ENCODE measurements at places on chromosomes 1 and 21.

DNA sequence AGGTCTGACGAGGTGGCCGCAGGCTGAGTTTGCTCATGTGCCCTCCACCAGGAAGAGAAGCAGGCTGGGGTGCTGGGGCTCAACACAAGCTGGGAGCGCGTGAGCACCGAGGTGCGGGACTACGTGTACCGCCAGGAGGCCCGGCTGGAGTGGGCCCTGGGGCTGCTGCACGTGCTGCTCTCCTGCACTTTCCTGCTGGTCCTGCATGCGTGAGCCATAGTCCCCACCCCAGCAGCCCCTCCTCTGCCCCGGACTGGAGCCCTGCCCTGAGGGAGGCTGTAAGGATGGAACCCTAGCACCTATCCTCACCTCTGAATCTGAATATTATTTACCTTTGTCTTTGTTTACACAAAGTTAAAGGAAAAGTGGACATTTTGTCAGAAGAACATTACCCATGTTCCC, 7.8 kb upstream of the ADAM15 start:
- DNase-seq: no peak

DNA sequence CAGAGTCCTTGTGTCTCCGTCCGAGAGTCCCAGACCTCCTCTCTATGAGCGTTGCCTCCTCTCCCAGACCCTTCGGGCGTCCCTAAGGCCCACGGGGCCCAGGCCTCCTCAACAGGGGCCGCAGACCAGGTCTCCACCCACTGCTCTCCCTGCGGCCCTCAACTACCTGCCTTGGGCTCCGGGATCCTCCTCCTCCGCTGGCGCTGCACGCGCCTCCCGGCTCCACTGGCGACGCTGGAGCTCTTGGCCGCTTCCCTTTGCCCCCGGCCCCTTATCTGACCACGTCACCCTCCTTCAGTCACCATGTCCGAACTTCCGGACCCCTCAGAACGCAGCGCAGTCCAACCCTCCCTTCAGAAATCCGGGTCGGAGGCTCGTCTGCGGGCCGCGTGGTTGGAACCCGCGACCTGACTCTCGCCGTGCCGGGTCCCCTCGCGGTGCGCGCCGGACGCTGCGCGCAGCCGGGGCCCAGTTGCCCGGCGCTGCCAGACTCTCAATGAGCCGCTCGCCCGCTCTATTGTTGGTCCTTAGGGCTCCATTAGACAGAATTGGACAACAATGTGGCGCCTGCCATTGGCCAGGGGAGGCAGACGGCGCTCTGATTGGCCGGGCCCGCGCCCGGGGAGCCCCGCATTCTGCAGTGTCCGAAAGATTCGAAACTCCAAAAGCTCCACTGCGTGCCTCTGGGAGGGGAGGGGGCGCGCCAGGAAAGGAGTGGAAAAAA, at the start of gene DMRTA2:
TSS of gene DMRTA2 (minus strand) at position 498 of the 724 bp plus-strand sequence. CDS start 1,907 bp downstream, outside the sequence.
- DNase-seq: peak; percentile 35

- DNase-seq: no peak
These were observed 454 bp downstream of the CORT start for GRCh38 chr1:10450156-10450814.

- no peak for DNase-seq
These were observed 212.9 kb downstream of the KCNH1 start for GRCh38 chr1:210920716-210921694.

- no peak for DNase-seq
These were observed 27.7 kb upstream of the VN1R5 start for GRCh38 chr1:247228133-247228532.

GRCh38 chr1:169368406-169368769, 393 bp downstream of the BLZF1 start:
- no peak for DNase-seq

DNA sequence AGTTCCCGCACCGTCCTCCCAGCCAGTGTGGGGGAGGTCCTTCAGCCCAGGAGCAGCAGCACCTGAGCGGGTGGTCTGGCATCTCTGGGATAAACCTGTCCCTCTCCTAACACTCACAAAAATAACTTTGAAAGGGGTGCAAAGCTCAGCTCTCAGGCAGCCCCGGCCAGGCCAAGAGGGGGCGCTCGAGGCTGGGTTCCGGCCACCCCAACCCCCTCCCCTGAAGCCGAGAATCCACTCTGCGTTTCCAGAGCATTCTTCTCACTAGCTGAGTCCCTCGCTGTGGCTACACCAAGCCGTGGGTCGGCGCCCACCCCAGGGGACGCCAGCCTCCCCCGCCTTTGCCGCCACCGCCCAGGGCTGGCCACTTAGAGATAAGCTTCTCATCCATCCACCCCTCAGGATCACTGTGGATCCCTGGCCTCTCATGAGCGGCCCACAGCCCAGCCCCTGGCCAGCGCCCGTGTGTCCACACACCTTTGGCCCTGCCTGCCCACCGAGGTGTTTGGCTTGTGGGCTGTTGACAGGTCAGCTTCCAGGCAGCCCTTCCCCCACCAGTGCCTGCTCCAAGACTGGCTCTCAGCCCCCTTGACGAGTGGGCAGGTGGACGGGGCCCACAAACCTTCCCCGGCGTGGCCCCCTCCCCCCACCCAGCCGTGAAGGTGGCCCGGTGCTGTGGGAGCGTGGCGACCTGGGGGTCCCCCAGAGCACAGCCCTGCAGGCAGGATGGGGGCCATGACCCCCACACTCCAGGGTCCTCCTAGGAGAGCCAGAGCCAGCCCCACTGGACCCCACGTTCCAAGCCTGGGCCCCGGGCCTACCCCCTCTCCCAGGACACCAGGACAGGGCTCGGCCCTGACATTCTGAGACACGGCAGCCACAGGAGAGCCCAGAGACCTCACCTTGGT, 1.9 kb downstream of the FTCD start:
- no peak for DNase-seq

- no peak for DNase-seq
These were observed 350.0 kb upstream of the RUNX1 start for GRCh38 chr21:35399002-35399530.

DNA sequence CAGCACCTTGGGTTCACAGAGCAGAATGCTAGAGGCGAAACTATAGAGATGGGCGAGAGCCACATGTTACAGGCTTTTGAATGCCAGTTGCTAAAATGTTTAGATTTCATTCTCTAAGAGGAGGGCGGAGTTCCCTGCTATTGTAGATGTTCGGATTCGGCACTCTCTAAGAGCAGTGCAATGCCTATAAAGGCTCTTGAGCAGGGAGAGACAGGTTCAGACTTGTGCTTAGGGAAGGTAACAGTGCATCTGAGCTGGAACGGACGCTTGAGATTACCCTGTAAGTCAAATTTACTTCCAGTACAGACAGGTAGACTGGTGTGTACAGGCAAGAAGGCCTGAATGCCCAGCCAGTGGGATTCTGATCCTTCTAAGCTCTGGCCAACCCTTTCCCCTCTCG, 15.3 kb downstream of the LURAP1 start:
- peak; percentile 83 for DNase-seq

- no peak for DNase-seq
These were observed 2.3 kb downstream of the ADGRB2 start for GRCh38 chr1:31761883-31762282.

DNA sequence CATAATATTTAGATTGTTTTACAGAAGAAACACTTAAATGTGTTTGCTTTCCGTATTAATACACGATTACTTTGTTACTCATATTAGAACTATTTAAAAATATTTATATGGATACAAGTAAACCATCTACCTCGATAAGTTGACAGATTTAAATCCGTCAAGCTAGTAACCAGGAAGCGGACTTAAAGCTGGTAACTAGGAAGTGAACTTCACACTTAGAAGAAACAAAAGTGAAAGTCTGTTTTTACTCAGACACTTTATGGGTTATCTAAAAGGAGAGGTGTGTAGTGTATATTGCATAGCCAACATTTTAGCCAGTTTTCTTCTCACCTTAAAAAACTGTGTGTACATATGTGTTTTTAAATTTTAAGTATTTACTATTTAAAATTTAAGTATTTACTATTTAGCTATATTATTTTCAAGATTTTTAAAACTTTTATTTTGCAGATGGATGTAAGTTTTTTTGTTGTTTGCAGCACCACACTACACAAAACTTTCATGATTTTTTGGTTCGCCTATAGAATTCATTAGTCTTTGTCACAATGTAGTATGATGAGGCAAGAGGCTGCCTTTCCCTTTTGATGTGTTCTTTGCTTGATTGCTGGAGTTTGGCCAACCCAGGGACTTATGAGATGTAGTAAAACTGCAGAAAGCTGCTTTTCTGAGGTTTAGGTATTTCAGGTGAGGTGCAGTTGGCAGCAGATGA, 2.7 kb downstream of the USP25 start:
- DNase-seq: no peak

- no peak for DNase-seq
These were observed 9.7 kb downstream of the HSD3B1 start for GRCh38 chr1:119516680-119517079.

DNA sequence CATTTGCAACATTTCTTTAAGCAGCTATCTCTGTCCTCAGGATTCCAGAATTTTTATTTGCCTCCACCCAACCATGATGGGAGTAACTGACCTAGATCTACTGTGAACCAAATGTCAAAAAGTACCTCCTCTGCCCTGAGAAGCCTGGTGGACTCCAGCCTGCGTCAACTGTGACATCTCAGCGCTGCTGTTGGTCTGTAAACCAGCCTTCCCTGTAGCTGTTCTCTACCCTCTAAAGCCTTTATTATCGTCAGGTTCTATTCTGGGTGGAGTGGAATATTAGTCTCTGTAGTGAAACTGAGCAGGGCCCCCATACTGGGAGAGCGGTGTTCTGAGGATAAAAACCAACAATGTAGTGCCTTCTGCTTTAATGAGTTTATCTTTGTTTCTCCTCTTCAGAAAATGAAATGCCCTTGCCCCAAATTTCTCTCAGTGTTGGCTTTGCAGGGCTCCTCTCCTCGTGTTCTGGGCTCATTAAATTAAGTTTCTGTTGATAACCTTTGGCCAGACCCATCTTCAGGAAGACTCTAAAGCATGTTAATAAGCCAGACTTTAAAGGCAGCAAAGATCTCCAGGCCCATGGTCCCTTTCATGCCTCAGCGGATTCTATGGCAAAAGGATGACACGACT, 223.1 kb upstream of the PLXNA2 start:
- no peak for DNase-seq

- DNase-seq: no peak
These were observed 18.9 kb downstream of the C1orf174 start for GRCh38 chr1:3881193-3881480.

DNA sequence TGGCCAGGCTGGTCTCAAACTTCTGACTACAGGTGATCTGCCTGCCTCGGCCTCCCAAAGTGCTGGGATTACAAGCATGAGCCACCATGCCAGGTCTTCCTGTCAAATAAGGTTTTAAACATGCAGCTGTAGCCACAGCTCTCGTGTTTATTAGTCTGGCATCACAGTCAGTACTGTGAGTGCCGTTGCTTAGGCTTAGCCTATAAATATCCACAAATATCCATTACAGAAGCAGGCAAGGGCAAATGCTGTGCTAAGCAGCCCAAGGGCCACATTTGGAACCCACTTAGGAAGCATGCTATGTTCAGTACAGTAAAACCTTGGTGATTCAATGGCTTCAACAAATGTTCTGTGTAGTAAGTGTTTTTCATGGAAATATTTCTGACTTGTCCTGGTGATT, 75.9 kb downstream of the KIF1B start:
- no peak for DNase-seq

DNA sequence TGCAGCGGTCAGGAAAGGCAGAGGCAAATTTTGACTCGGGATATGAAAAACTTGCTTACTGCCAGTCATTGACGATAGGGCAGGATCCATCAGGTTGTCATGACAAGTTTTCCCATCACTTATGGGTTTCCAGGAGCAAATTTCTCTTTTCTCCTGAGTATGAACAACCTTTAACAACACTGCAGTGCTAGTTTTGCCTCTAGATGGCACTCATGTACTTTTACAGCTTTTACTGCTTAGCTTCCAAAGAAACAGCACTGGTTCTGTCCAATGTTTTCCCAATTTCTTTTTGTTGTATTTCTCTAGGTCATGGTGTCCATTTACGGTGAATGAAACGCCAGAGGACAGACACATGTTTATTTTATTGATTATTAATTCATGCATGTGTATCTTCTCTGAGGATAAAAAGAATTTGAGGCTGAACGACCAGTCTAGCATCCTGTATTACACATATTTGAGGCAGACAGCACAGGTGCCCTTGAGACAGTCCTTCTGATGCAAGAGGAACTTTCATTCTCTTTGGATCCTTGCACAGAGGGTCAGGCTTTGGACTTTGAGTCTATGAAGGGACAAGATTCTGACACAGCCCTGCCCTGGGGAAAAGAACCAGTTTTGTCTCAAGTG, 112.3 kb upstream of the TRABD2B start:
- peak; percentile 7 for DNase-seq

- DNase-seq: no peak
These were observed 220.9 kb upstream of the KCNK2 start for GRCh38 chr1:214861615-214862014.

GRCh38 chr1:71823708-71824305, 458.5 kb downstream of the NEGR1 start:
- no peak for DNase-seq

DNA sequence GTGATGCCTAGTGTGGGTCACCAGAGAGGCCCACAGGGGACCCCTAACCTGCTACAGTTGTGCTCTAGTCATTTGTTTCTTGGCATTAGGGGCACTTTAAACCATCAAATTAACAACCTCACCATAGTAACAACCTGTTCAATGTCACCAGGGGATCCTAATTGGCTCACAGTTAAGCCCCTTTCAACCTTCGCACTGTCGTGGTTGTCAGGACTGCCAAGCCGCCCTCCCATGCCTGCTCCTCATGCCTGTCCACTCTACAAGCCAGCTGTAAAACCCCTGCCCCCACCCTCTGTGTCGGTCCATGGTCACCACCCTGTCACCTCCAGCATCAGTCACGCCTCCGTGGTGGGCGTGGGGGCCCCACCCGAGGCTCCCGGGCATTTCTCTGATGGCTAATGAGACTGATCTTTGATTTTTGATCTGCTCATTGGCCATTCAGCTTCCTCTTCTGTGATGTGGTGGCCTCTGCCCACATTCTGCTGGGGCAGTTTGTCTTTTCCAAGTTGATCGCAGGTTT, 96.6 kb downstream of the WDR4 start:
- no peak for DNase-seq

- DNase-seq: no peak
These were observed 9.5 kb upstream of the ASCL5 start for GRCh38 chr1:201136355-201137023.

- DNase-seq: no peak
These were observed 42.8 kb upstream of the SIM2 start for GRCh38 chr21:36656138-36656537.

- no peak for DNase-seq
These were observed 10.9 kb downstream of the ERRFI1 start for GRCh38 chr1:8015036-8015808.

GRCh38 chr1:29639741-29640427, 403.6 kb downstream of the PTPRU start:
- DNase-seq: no peak

- DNase-seq: no peak
These were observed at the start of gene SMYD2 for GRCh38 chr1:214281021-214281719. SMYD2 (plus strand) TSS chr1:214281159; CDS start chr1:214281255, 96 bp downstream.

GRCh38 chr1:30229557-30229956, 493.8 kb downstream of the MATN1 start:
- DNase-seq: no peak
